ENCODE measurements at places on chromosomes 1 and 21. TPM values are rescaled to one million over a fixed set of nuclear protein-coding genes. Genes with fewer than 3 reads are reported as not detected.
A peak's percentile ranks its signal among the peaks of the same experiment; 100 is the strongest.

- DNase-seq: no peak
These were observed 51.0 kb downstream of the COL18A1 start for GRCh38 chr21:45455674-45456583.

- DNase-seq: no peak
These were observed 7.8 kb downstream of the STK40 start for GRCh38 chr1:36377791-36378492.

DNA sequence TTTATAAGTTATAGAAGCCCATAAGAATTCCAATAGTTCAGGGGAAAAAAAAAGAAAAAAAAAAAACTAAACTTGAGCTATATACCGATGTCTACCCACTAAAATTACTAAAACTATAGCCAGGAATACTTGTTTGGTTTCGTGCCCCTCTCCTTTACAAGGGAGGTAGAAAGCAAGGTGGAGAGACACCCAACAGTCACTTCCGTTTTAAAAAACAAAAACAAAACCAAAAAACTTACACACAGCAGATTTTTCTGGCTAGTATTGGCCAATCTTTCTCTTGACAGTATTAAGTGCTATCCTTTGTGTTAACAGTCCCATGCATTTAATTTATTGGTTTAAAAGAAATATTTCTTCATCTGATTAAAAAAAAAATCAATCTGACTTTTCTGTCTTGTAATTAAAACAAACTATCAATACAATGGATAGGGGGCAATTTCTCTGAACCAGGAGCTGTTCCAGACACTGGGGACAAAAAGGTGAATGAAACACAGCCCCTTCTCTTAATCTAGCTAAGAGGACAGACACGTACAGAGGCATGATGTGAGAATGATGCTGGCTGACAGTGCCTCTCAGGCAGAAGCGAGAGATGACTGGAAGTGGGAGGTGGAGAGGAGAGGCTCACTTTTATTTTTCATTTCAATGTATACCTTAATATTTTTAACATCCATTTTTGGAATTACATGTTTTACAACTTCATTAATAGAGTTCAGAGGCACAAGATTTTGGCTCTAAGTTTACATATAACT is 214.8 kb downstream of the RERE start:
- DNase-seq: no peak

Gene KRTAP23-1
- total RNA-seq: not detected

Gene GUCA2B
- total RNA-seq: not detected

GRCh38 chr1:12548973-12549459 is 69.0 kb downstream of the DHRS3 start:
- no peak for DNase-seq

DNA sequence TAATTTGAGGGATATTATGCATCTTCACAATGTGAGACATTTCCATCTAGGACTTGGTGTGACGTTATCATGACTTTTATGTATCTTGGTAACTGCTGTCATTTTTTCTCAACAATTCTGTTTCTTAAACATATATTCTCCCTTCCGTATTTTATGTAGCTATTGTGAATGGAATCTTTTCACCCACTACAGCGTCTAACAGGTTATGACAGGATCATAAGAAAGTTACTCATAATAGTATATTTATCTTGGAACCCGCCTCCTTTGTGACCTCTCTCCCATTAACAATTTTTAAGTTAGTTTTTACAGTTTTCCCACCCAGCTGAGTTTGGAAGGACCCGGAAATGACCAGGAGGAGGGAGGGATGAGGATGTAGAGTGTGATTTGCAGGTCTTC is 6.8 kb upstream of the DMRTA2 start:
- no peak for DNase-seq

- no peak for DNase-seq
These were observed 9.0 kb upstream of the RBM8A start for GRCh38 chr1:145936247-145936646.

GRCh38 chr1:71587961-71588360 is 507.1 kb upstream of the ZRANB2 start:
- DNase-seq: no peak

Gene FMO2
- total RNA-seq: 0.30 TPM

GRCh38 chr1:27668808-27669723 is 2.9 kb downstream of the IFI6 start:
- DNase-seq: no peak

Gene SH2D1B
- total RNA-seq: 0.12 TPM

DNA sequence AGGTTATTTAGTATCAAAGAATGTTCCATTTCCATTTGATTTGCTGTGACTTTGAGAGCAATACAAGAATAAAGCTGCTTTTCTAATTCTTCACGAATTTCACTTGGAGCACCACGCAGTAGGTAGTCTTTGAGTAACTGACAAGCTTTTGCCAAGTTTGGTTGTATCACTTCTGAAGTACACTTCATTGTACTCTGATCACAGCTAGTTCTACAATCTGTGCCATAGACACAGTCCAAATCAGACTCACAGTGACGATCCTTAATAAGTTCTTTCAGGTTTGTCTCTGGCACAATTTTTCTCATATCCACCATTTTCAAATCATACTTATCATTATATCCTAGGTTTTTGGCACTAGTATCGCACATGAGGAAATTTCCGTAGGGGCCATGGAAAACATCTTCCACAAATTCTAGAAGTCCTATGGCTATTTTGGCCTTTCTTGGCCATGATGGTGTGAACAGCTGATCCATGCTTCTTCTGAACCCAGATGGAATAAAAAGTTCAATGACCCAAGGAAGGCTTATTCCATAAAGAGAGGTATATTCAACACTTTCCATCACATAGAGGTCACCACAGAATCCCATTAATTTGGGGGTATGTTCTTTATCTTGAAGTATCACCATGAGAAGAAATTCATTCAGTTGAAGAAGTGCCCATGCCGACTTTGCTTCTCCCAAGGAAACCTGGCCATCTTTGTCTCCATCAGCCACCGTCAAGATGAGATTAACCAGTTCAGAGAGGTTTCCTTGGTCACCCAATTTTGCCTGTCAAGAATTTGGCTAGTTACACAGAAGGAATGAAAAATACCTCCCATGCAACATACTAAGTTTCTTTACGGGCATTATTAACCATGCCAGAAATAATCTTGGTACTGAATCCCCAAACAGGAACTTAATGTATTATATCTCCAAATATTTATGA is 11.9 kb downstream of the RPL5 start:
- DNase-seq: no peak

GRCh38 chr1:63119575-63120155 is 202.7 kb upstream of the FOXD3 start:
- no peak for DNase-seq

GRCh38 chr1:94798054-94798453 is 22.1 kb upstream of the SLC44A3 start:
- no peak for DNase-seq

Gene CYP4B1
- total RNA-seq: 0.30 TPM

DNA sequence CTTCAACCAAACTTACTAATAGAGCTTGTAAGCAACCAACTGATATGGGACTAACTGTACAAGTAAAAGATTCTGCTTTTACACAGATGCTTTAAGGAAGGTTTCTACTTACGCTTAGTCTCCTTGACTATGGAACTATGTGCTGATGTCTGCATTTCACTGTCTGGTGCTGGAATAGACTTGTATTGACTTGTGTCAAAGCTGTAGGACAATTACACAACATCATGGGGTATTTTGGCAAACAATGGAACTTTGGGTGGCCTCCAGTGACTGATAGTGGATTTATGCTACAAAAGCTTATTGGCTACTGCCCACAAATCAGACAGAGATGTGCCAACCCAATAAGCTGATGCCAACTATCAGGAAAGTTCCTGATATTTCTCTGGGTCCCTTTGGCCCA is 10.6 kb downstream of the CBR1 start:
- no peak for DNase-seq

DNA sequence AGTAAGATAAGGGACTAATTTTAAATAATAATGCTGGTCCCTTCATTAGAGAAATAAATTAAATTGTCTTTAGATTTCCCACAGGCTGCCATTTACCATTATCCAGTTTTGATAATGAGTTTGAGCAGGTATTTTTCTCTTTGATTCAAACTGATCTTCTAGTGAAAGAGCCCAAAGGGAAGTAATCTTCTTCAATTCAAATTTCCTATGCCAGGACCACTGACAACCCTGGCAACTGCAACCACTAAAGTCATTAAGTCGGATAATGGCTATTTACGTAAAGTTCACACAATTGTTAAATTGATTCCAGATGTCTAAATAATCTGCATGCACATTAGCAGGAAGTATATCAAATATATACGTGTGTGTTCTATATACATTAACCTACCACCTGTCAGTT is 399.3 kb downstream of the PTPRC start:
- DNase-seq: no peak

DNA sequence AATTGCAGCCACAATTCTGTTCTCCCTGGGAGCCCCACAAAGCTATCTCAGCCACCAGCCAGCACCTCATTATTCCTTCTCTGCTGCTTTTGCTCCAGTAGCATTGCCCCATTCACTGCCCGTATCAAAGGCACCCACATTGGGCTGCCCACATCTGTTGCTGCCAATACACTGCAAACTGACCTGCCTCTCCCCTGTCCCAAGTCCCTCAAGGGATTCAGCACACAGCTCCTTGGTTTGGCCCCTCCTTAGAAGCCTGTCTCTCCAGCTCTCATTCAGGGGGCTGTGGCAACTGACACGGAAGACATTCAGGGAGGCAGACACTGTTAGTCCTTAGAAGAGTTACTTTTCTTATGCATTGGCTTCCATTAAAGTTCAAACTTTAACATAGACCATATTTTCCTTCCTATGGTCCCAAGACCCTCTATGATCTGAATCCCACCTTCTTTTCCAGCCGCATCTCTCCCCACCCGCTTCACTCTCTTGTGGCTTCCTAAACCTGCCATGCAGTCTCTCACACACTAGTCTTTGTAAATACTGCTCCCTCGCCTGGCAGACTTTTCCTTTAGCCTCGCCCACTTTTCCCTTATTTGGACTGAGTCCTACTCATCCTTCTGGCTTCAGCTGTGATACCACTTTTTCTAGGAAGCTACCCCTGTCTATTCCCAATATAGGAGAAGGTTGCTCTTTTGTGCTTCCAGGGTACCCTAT is 19.3 kb upstream of the KLHDC8A start:
- DNase-seq: peak; percentile 16

Measured in HCT116 (cell line).